Activated T-helper 1 cell treated with anti-CD3 and anti-CD28 coated beads, Interleukin-12 subunit alpha, Interleukin-12 subunit beta, Interleukin-2, Interleukin-4 antibody, amounts not matched to agents 30 ng/mL and 10 ng/mL and 1 ng/mL, durations not matched to agents 14 hours and 24 hours and 36 hours (primary cell): ENCODE measurements at places on chromosomes 6 and 20.

- DNase-seq: no peak
Measured at GRCh38 chr6:7086488-7086887, 21.3 kb upstream of the RREB1 start.

- no peak for DNase-seq
Measured at GRCh38 chr20:45345104-45345936, 2.9 kb downstream of the SDC4 start.

GRCh38 chr20:3685341-3685740, 3.5 kb upstream of the ADAM33 start:
- DNase-seq: no peak

GRCh38 chr20:61297491-61297890, 45.4 kb downstream of the CDH4 start:
- no peak for DNase-seq

DNA sequence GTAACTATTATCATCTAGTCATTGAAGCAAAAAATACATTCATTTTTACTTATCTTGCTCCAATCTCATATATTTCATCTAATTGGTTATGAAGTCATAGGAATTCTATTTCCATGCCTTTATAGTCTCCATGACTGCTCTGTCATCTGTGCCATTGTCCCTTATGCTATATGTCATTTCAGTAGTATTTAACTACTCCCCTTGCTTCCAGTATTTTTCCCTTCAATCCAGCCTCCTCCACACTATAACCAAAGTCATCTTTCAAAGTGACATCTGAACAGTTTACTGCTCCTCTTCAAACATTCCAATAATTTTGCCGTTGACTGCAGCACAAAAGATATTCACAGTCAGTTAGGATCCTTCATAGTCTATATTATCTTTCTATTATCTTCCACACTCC, 216.6 kb upstream of the HS3ST5 start:
- no peak for DNase-seq

GRCh38 chr6:114144887-114145851, 174.2 kb upstream of the HDAC2 start:
- no peak for DNase-seq

- DNase-seq: no peak
Measured at GRCh38 chr6:143166247-143166695, 105.6 kb downstream of the AIG1 start.

DNA sequence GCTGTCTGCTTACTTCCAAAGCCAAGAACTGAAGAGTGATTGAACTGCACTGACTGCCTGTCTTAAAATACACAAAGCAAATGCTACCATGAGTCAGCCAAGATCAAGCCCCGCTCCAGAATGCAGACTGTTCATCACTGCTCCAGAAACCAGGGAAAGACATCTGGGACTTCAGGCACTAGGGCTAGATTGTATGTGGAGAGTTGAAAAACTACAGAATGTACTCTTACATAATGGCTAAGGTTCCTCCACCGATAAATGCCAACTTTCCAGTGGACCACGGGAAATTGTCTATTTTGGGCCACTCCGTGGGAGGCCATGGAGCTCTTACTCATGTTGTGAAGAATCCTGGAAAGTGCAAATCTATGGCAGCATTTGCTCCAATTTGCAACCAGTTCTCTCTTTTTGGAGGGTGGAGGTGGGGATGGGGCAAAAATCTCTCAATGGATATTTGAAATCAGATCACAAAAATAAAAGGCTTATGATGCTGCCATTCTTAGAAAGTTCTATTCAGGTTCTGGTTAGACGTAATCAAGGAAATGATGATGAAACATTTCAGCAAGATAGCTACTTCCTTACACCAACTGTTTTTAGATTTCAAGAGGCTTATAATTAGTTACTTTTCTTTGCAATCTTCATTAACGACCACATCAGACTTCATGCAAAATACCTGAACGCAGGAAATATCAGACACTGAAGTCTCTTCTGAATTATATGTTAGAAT, 11.8 kb upstream of the CAP2 start:
- DNase-seq: no peak

- DNase-seq: no peak
Measured at GRCh38 chr6:25601800-25602673, 50.0 kb upstream of the SCGN start.

DNA sequence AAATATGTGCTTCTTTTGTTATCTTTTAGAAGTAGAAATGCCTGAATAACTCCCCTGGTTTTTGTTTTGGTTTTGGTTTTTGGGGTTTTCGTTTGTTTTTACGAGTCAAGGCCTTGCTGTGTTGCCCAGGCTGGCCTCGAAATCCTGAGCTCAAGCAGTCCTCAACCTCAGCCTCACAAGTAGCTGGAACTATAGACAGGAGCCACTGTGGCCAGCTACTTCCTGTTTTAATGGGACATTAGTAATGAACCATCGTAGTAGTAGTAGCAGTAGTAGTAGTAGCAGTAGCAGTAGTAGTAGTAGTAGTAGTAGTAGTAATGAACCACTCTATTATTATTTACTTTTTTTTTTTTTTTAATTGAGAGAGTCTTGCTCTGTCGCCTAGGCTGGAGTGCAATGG, 66.0 kb downstream of the UBR2 start:
- DNase-seq: no peak

- DNase-seq: peak; percentile 65
Measured at GRCh38 chr6:33578588-33579011, 1.5 kb downstream of the BAK1 start.

- no peak for DNase-seq
Measured at GRCh38 chr20:3621111-3621510, 42.1 kb downstream of the GFRA4 start.

DNA sequence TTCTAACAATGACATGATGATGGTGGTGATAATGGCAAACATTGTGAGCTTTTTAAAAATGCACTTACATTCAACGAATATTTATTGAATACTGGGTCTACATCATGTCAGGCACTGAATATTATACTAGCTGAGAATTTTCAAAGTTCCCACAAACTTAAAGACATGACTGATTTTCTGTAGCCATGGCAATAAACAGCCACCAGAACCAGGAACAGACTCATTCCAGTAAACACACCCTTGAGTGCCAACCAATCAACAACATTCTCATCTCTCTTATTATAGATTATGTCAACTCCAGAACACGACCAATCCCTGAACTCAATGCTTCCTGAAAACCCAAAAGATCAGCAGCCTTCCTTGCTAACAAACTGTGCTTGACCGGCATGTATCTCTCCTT, 212.4 kb upstream of the RUNX2 start:
- DNase-seq: no peak

- DNase-seq: no peak
Measured at GRCh38 chr6:160357088-160357487, 8.9 kb downstream of the SLC22A3 start.

- DNase-seq: no peak
Measured at GRCh38 chr20:53828088-53828681, 234.5 kb upstream of the ZNF217 start.

DNA sequence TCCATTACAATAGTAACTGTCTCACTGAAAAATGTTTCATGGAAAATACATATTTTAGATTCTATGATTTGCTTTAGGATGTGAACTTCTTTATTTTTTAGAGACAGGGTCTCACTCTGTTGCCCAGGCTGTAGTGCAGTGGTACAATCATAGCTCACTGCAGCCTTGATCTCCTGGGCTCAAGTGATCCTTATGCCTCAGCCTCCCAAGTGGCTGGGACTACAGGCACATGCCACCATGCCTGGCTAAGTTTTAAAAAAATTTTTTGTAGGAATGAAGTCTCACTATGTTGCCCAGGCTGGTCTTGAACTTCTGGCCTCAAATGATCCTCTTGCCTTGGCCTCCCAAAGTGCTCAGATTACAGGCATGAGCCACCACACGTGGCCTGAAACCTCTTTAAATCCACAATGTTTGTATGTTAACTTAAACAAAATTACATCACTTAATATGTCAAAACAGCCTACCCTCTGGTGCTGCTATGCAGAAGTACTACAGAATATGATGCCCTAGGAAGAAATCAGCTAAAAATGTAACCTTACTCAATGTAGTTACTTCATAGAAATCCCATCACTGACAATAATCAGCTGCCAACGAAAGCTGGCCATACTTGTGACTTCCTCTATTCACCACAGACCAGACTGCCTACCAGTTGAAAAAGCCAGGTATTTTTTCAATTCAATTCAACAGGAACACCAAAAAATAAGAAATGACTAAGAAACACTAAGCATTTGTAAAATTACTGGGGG, 17.6 kb downstream of the EEF1A1 start:
- no peak for DNase-seq

- DNase-seq: no peak
Measured at GRCh38 chr6:93036835-93037234, 382.5 kb downstream of the EPHA7 start.

DNA sequence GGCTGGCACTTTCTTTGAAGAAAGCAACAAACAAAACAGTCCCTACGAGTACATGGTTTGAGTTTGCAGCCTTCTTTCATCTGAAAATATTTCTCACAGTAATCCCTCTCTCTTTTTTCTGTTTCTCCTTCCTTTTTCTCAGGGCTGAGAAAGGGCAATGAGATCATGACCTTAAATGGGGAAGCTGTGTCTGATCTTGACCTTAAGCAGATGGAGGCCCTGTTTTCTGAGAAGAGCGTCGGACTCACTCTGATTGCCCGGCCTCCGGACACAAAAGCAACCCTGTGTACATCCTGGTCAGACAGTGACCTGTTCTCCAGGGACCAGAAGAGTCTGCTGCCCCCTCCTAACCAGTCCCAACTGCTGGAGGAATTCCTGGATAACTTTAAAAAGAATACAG, 80.7 kb upstream of the CLDN20 start:
- no peak for DNase-seq

GRCh38 chr6:132929141-132929540, 114.8 kb downstream of the RPS12 start:
- no peak for DNase-seq

DNA sequence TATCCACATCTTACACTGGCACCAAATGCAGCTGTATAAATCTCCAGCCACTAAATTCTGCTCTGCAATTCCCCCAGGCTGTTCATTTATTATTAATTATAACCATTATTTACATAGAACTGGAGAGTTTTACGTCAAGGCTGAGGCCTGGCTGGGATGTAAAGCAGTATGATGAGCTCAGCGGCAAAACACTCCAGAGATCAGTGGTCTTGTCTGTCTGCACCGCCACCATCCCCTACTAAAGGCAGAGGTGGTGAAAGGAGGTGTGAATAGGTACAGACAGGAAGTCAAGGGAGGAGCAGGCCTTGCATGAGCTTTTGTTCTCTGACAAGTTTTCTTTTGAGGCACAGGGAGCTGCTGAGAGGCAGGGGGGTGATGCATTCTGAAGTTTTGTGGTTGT, 159.9 kb upstream of the PCSK2 start:
- no peak for DNase-seq
